T-cell (primary cell): ENCODE measurements at places on chromosomes 5 and 9. TPM values are rescaled to one million over a fixed set of nuclear protein-coding genes. Genes with fewer than 3 reads are reported as not detected.

GRCh38 chr5:110846398-110847001 is 107.7 kb downstream of the SLC25A46 start:
- DNase-seq: no peak

DNA sequence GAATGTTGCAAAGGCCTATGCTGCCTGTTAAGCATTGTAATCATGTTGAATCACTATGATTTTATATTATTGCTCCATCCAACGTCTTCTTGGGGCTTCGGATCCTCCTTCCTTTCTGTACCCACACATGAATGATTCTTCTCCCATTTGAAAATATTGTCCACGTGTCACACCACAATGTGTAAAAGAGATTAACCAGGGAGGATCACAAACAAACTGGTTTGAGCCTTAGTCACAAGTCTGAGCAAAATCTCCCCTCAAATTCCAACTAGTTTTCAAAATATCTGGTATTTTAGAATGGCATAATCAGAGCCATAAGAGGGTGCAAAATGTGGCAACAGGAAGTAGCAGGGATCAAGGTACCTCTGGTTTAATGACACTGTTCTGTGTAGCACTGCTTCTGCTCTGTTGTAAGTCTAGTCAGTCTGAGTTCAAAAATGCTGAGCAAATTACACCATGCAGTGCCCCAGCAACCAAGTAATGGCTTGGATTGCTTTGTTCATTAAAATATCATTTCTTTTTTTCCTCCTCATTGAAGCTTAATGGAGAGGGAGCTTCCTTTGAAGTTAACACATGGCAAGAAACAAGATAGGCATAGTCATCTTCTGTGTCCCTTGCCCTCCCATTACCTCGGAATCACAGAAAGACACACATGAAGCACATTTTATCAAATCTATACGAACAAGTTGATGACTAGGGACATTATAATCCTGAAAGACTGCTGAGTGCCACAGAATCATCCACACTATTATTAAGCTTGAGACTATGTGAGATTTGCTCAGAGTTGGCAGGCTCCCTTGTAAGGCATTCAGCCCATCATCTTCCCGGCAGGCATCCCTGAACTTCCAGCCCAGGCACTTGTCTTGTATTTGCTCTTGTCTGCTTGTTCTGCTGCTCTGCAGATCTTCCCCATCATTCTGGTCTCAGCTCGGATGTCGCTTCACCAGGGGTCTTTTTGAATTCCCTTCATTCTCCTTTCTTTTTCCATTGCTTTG is 102.0 kb upstream of the PRLR start:
- DNase-seq: no peak

- no peak for DNase-seq
Observed at GRCh38 chr5:180018347-180019060, 53.1 kb downstream of the RNF130 start.

GRCh38 chr5:96297290-96297689 is 135.8 kb downstream of the PCSK1 start:
- no peak for DNase-seq

DNA sequence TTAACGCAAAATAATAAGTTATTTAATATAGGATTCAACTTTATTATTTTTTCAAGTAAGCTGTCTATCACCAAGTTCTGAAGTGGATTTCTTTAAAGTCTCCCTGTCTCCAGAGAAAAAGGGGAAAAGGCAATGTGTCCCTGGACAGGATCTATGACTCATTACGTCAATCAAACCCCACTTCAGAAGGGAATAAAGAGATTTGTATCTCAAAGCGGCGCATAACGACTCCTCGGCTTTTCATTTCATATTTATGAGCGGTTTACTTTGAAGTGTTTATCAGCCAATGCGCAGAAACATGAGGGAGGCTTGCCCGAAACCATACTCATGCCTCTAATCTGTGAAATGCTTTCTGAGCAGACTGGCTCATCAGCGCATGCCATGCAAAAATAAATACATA is 938.6 kb upstream of the WWC1 start:
- DNase-seq: no peak

- no peak for DNase-seq
Observed at GRCh38 chr9:131282688-131283422, 6.5 kb upstream of the FAM78A start.

DNA sequence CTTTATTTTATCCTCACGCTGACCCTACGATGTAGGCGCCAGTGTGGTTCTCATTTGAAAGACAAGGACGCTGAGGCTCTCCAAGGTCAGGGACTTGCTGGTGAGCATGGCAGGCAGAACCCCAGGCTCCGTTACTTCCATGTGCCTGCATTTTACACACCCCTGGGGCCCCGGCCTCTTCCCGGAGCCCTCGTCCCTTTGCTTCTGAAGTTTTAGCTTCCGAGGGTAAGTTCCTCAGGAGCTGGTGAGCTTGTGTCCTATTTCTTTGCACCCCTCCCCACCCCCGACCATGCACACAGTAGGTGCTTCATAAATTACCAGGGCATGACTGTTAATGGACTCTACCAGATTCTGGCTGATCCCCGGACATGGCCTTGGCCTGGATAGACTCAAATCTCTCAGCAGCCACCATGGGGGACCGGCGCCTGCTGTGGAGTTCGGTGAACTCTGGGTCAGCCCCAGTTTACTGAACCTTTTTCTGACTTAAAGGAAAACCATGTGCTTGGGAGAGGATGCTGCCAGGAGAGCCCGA is 59.3 kb upstream of the RNU6ATAC start:
- DNase-seq: no peak

DNA sequence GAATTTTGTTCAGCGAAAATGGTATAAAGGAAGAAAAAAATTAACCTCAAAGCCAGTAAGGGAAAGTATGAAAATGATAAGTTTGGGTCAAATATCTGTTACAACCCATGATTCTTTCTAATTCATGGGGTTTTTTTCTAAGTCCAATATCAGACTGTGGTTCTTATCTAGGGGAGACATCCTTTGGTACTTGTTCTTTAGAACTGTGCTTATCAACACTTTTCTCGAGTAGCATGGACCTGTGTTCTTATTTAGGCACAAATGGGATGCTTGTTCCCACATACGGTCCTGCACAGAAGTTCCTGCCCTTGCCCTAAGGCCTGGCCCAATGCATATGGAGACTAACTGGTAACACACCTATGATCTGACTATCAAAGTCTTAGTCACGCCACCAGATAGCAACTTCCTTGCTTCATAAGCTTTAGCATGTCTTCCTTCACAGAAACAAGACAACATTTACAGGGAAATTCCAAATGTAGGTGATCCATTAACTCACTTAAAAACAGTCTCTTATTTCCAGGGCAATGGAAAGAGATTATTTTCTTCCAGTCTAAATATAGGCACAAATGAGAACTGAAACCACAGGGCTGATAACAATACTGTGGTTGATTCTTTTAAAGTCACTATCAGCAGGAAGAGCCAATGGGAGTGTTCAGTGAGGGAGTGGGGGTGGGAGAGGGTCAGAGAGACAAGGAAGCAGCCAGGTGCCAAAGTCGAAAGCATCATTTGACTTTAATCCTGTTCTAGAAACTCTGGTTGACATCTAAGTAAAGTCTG is 268.8 kb upstream of the ANKRD55 start:
- DNase-seq: no peak

DNA sequence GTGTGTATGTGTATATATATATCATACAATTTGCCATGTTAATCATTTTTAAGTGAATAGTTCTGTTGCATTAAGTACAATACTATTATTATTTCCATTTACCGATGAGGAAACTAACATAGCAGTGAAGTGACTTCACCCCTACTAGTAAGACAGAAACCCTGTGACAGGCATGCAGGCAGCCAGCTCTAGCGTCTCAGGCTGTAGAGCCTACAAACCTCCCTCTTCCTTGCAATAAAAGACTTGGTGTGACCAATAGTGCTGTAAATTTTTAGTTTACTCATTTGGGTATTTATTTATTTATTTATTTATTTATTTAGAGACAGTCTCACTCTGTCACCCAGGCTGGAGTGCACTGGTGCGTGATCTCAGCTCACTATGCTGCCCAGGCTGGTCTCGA is 24.7 kb downstream of the FNBP1 start:
- no peak for DNase-seq

GRCh38 chr5:88674356-88675167 is 208.4 kb downstream of the MEF2C start:
- DNase-seq: no peak

- DNase-seq: no peak
Observed at GRCh38 chr9:35923927-35924763, 14.9 kb downstream of the SPAAR start.

SPATA6L gene
- 1.2 TPM for total RNA-seq

C9 gene
- total RNA-seq: not detected

LPAR1 gene
- total RNA-seq: 0.47 TPM

PCDH12 gene
- 0.09 TPM for total RNA-seq

NR2F1-AS1 gene
- not detected for total RNA-seq

FRMD3 gene
- total RNA-seq: 1.2 TPM
